NCI-H460 (cell line): ENCODE measurements at places on chromosomes 7 and 10.

- DNase-seq: no peak
Measured at GRCh38 chr7:144534196-144534595, 130.7 kb upstream of the NOBOX start.

DNA sequence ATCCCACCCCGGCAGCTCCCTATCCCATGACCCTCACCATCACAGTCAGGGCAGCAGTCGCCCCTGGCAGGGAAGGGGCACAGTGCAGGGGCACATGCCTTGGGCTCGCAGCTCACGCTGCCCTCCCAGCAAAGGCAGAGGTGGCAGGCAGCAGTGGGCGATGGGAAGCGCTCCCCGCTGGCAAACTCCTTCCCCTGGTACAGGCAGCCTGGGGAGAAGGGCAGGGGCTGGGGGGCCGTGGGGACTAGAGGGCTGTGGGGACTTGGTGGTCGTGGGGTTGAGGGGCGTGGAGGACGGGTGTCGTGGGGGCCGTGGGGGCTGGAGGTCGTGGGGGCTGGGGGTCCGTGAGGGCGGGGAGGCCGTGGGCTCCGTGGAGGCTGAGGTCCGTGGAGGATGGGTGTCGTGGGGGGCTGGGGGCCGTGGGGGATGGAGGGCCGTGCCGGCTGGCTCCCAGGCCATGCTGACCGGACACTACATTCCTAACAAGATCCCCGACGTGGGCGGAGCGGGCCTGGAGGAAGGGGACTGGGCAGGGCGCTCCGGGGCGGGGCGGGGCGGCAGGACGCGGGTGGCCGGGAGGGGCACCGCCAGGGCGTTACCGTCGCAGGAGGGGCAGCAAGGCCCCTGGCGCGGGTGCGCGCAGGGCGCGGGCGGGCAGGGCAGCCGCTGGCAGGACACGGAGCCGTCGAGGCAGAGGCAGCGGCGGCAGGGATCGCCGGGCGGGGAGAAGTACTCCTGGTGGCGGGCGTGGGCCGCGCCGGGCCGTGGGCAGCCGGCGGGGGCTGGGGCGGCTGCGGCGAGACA lies 20.0 kb downstream of the KCP start:
- DNase-seq: peak; percentile 30

GRCh38 chr10:101817337-101818118 lies 716 bp downstream of the OGA start:
- peak; percentile 87 for DNase-seq

DNA sequence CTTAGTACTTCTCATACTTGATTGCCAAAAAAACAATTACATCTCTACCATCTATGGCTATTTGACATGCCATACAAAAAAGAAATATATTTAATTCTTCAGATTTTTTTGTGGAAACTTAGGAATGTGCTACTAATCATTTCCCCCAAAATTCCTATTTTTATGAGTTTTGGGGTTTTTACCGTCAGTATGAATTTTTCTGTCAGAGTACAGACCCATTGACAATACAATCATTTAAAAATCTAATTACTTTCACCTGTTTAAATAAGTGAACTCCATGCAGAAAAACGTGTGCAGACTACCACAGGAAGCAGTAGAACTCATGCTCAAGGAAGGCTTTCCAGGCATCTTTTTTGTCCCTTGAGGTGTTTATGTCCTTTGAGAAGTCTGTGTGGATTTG lies 48.8 kb upstream of the FOXP2 start:
- no peak for DNase-seq

DNA sequence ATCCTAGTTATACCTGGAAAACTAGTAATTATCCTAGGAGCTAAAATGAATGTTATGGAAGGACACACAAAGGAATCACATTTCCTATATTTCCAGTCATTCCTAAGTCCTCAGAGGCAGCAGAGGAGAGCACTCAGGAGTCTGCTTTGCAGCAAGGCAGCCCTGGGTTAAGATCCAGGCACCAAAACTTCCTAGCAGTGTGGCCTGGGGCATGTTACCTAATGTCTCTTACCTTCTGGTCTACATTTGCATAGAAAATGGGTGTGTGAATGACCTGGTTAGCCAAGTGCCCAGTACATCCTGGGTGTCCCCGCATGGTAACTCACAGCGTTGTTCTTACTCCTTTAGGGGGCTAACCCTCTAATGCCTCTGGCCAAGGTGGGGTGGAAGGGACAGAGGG lies 135.9 kb downstream of the TAX1BP1 start:
- DNase-seq: no peak

DNA sequence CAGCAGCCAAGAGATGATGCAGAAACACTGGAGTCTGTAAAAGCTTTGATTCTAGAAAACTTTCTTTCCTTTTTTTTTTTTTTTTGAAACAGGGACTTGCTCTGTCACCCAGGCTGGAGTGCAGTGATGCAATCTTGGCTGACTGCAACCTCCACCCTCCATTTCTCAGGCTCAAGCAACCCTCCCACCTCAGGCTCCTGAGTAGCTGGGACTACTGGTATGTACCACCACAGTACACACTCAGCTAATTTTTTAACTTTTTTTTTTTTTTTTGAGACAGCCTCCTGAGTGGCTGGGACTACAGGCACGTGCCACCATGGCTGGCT lies 17.0 kb upstream of the BAG3 start:
- DNase-seq: no peak

DNA sequence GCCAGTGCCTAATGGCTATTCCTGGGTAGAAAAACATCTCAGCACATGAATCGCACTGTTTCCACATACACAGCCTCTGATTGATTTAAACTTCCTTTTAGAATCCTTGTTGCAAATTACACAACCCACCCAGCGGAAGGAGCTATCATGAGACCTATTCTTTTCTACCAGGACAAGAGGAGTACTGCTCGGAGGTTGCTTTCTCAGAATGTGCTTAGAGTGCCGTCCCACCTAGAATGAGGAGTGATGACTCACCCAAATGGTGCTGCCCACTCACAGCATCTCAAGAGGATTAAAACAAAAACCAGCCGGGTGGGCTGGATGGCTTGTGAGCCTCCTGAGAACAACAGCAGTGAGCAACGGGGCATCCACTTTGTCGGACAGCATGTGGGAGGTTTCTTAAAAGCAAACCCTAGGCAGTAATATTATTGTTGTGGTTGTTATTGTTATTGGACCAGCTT lies 128.9 kb downstream of the DGKI start:
- no peak for DNase-seq

GRCh38 chr10:110873951-110874350 lies 2.2 kb downstream of the PDCD4 start:
- no peak for DNase-seq

DNA sequence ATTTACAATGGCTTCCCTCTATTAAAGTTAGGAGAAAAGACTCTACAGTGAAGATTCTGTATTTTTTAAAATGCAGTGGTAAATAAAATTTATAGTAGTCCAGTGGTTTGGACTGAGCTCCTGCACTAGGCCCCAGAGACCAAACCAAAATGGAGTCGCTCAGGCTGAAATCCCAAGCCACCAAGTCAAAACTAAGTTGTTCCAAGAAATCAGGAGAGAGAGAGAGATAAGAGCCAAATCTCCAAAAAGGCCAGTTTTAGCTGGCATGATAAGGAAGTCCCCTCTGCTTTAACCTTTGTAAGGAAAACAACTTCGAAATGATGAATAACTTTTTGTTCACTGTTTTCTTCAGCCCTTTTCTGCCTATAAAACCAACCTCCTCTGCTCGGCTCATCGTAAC lies 265.9 kb upstream of the KLF14 start:
- no peak for DNase-seq

- no peak for DNase-seq
Measured at GRCh38 chr7:105257338-105257737, 131.4 kb downstream of the SRPK2 start.

- no peak for DNase-seq
Measured at GRCh38 chr7:157044147-157044687, 33.8 kb upstream of the MNX1 start.

- DNase-seq: no peak
Measured at GRCh38 chr10:71713135-71714030, 6.2 kb downstream of the C10orf105 start.

GRCh38 chr10:62671104-62671503 lies 133.4 kb upstream of the ADO start:
- DNase-seq: no peak

DNA sequence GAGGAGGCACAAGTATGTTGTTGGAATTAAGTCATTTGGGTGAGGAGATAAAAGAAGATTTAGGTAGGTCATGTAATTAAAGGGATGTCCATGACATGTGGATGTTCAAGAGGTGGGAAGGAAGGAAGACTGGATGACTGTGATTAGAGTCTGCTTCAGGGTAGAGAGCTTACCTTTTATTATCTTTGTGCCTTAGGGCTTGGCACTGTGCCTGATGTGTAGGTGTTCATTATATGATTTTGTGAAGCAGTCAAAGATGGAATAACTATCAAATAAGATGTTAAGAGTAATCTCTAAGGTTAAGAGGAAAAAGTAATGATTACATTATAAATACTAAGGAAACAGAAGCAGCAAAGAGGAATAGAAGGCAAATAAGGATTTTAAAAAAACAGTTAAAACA lies 97.8 kb downstream of the CDK14 start:
- no peak for DNase-seq

- DNase-seq: no peak
Measured at GRCh38 chr7:150357270-150357669, 11.4 kb upstream of the REPIN1 start.

DNA sequence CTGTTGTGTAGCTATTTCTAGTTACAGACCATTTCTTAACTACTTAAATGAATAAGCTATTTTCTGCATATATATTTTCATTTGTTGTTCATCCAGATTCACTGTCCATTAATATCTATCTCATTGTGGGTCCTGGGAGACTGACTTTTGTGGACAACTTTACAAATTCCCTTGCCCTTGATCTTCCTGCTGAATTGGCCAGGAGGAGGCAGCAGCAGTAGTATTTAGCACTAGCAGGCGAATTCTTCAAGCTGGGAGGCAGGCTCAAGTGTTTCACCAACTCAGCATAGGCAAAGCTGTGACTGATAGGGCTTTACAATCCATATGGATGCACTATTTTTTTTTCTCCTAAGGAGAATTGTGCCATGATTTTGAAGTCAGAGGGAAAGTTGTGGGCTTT lies 461.0 kb upstream of the NRG3 start:
- no peak for DNase-seq

DNA sequence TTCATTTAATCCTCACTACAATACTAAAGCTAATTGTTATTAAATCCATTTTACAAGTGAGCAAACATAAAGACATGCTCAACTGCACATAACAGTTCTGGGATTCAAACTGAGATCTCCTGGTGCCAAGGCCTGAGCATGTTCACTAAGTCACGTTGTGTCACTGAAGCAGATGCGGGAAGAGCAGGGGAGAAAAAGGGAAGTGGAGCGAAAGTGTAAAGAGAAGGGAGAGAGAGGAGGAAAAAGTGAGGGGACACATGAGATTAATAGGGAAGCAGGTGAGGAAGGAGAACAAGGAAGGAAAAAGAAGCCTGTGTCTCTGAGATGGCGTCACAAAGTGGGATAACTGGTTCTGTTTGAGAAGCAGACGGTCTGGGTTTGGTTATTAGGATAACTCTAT lies 38.9 kb upstream of the KAT6B start:
- DNase-seq: no peak

DNA sequence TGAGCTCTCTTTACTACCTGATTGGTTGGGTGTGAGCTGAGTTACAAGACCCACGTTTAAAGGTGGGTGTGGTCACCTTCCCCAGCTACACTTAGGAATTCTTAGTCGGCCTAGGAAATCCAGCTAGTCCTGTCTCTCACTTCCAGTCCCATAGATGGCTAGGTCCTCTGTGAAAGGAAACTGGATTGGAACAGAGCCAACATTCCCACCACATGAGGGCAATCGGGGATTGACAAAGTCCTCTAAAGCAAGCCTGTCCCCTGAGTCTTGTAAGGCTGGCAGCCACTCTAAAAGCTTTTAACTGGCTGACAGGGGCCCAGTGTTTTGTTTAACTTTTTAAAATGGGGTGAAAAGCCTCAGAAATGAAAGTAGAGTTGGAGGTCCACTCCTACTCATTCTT lies 15.1 kb upstream of the CROT start:
- no peak for DNase-seq

DNA sequence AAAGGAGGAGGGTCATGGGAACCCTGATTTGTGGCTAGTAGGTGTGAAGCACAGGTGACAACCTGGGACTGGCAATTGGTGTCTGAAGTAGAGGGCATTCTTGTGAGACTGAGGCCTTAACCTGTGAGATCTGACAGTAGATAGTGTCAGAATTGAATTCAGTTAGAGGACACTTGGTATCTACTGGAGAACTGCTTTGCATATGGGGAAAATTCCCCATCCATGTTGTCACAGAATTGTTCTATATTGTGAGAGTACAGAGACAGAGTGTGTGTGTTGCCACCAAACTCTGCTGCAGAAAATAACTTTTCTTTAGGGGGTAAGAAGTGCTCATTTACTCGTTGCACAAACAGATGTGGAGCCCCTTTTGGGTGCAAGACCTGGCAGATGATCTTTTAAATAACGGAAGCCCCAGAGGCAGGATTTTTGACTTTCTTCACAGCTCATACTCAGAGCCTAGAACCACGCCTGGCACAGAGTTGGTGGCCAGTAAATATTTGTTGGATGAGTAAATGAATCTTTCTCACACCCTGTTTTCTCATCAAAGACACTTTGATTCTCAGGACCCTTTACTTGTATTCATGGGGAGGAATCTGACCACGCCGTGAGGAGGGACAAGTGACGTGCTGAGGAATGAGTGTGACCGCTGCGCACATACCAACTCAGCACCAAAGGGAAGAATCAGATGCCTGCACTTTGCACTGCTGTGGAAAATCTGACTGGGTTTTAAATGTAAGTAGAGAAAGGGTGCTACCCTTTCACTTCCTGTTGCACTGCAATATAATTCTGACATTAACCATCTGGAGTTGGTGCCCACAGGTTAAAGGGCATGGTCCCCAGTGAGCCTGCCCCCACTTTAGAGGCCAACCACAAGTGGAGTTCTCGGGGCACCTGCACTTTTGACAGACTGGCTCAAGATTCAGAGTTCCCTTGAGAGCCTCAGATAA lies 39.2 kb upstream of the SDHAF3 start:
- DNase-seq: no peak

- no peak for DNase-seq
Measured at GRCh38 chr7:87858417-87859100, 17.6 kb downstream of the SLC25A40 start.

- no peak for DNase-seq
Measured at GRCh38 chr10:46229144-46229563, 57.6 kb upstream of the ANTXRL start.

- DNase-seq: no peak
Measured at GRCh38 chr7:96989241-96989858, 16.0 kb upstream of the DLX6 start.

DNA sequence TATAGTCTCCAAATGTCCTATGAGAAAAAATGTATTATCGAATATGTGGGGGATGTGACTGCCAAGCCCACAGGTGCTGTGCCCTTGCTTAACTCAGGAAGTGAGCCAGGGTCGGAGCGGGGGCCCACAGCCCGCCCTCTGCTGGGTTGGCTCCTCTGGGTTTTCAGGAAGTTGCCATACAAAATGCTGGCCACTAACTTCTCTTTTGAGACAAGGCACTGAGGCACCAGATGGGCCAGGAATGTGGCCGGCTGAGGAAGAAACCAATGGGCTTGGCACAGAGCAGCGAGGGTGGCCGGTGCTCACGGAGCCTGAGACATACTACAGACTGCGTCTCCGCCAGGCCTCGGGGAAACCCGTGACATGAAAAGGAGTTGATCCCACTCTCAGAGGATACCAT lies 58.9 kb downstream of the FAM53B start:
- no peak for DNase-seq

- no peak for DNase-seq
Measured at GRCh38 chr7:2843711-2844152, 376 bp downstream of the GNA12 start.
